Stimulated activated CD8-positive, alpha-beta memory T cell treated with anti-CD3 and anti-CD28 coated beads, Interleukin-2, amount 100 ng/mL, for 1 hour (primary cell): ENCODE measurements at places on chromosomes 3 and 15.

GRCh38 chr15:35465783-35466182 lies 80.2 kb downstream of the DPH6 start:
- DNase-seq: no peak

GRCh38 chr3:67357610-67358458 lies 296.6 kb downstream of the SUCLG2 start:
- no peak for DNase-seq

GRCh38 chr15:56086566-56086965 lies 93.2 kb upstream of the NEDD4 start:
- no peak for DNase-seq

GRCh38 chr15:85886309-85886811 lies 91.6 kb upstream of the KLHL25 start:
- no peak for DNase-seq

DNA sequence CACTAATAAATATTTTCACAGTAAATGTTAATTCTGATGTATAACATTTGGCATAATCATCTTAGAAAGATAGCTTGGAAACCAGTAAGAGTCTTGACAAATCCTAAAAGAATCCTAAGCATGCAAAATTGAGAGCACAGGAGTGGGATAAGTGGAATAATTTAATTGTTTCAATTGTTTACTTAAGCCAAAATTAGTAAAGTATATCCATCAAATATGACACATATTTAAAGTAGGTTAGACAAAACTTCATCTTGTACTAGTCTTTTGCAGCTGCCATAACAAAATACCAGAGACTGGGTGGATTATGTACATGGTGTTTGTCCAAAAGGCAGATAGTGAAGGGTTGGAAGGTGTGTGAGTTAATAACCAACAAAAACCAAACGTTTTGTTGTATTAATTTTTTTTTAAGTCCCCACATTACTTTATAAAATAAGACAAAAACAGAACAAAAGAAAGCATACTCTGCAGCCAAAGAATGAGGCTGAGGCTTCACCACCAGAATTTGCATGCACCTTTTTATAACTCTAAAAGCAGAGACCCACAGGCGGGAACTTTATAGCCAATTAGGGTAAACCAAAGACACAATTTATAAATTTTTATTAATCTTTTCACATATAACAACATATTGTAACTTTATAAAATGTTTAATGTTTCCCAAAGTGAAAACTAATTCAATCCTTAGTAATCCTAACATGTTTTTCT lies 41.9 kb upstream of the CD200R1L start:
- DNase-seq: no peak
